Aorta (tissue), 5 donors: ENCODE measurements at places on chromosomes 6 and 20. TPM values are rescaled to one million over a fixed set of nuclear protein-coding genes. Genes with fewer than 3 reads are reported as not detected.

The SLC22A3 gene
- polyA plus RNA-seq, result 33.2 TPM

The LPA gene
- polyA plus RNA-seq, result not detected

The ARHGAP40 gene
- not detected for polyA plus RNA-seq

The ZNF165 gene
- 2.1 TPM for polyA plus RNA-seq

The ZNF831 gene
- polyA plus RNA-seq, result not detected

The IP6K3 gene
- polyA plus RNA-seq, result not detected

The PRPF6 gene
- polyA plus RNA-seq, result 53.3 TPM

The KCNK15 gene
- 6.8 TPM for polyA plus RNA-seq

The TMEM170B gene
- 1.5 TPM for polyA plus RNA-seq
